ENCODE measurements at places on chromosomes 6 and 20. TPM values are rescaled to one million over a fixed set of nuclear protein-coding genes. Genes with fewer than 3 reads are reported as not detected.

DNA sequence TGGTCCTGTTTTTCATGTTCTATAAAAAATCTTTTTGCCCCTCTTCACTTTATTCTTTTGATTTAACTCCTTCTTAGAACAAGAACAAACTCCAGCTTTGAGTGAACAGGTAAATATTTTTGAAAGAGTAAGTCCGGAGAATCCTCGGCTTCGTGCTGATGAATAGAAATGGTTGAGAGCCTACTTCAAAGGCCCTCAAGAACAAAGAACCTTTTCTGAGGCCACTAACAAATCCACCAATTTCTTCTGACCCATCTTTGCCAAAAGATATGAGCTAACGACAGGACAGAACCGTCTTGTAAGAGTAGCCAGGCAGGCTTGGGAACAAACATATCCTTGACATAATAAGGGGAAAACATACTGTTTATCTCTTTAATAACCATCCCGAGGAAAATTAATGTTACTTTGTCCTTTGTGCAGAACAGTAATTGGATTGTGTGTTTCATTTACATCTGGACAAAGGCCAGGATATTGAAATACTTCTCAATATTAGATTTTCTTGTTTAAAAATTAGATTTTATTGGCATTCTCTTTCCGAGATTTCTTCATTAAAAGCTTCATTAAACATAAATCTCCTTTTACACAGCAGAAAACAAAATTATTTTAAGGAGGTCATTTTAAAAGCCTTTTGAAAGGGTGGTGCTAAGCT lies 52.9 kb downstream of the NOX3 start:
- no peak for DNase-seq

DNA sequence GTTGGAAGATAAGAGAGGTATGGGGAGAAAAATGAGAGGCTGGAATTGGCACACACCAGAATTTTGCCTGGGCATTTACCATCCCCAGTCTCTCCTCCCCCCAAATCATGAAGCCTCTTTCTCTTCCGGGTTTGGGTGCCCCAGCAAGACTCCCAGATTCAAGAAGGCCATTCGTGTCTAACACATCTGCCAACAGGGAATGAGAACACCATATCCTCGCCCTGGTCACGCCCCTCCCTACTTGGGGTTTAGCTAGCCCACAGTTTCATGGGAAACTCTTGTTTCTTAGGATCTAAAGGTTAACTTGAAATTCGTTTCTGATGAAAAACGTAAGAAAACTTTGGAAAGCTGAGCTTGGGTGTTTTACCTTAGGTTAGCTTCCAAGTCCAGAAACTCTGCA lies 105.5 kb upstream of the TMEM170B start:
- DNase-seq = no peak

DNA sequence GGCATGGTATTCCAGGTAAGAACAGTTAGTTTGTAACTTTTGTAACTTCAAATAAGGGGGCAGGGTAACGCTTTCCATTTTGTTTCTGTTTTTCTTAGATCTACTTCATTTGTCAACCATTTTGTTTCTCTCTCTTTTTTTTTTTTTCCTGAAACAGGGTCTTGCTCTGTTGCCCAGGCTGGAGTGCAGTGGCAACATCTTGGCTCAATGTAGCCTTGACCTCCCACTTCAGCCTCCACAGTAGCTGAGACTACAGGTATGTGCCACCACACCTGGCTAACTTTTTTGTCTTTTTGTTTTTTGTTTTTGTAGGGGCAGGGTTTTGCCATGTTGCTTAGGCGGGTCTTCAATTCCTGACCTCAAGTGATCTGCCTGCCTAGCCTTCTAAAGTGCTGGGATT lies 32.1 kb upstream of the NHSL1 start:
- no peak for DNase-seq

GRCh38 chr6:109257494-109257893 lies 124.8 kb downstream of the CD164 start:
- DNase-seq = no peak

Gene ISM1
- 0.24 TPM for total RNA-seq

Gene DSTN
- total RNA-seq = 42.9 TPM

Gene DYNLT2
- 3.7 TPM for total RNA-seq
